ENCODE measurements at places on chromosomes 13 and 19. TPM values are rescaled to one million over a fixed set of nuclear protein-coding genes. Genes with fewer than 3 reads are reported as not detected.

JAK3 gene
- total RNA-seq: 2.3 TPM

NTF4 gene
- total RNA-seq: not detected

KATNAL1 gene
- total RNA-seq: 31.0 TPM

FEM1A gene
- total RNA-seq: 8.0 TPM

ARHGEF1 gene
- total RNA-seq: 47.4 TPM

NR1H2 gene
- 95.9 TPM for total RNA-seq

NMRK2 gene
- total RNA-seq: not detected

CATSPERD gene
- not detected for total RNA-seq

BST2 gene
- 115 TPM for total RNA-seq

DAND5 gene
- not detected for total RNA-seq

LILRA1 gene
- total RNA-seq: 1.1 TPM

LSM7 gene
- total RNA-seq: 95.7 TPM

ASF1B gene
- not detected for total RNA-seq

RXFP2 gene
- total RNA-seq: 0.33 TPM

WDR88 gene
- not detected for total RNA-seq

MEDAG gene
- 83.8 TPM for total RNA-seq

ZNF419 gene
- total RNA-seq: 9.0 TPM

RNF113B gene
- total RNA-seq: not detected

NKPD1 gene
- 0.17 TPM for total RNA-seq

ZNF443 gene
- total RNA-seq: 5.3 TPM

CCDC169 gene
- 0.22 TPM for total RNA-seq

CFD gene
- total RNA-seq: 1,847 TPM

PALM3 gene
- total RNA-seq: not detected

PRKCG gene
- total RNA-seq: not detected

TNNI3 gene
- not detected for total RNA-seq

SOHLH2 gene
- not detected for total RNA-seq

USPL1 gene
- total RNA-seq: 25.3 TPM

PRODH2 gene
- not detected for total RNA-seq

NCCRP1 gene
- not detected for total RNA-seq

RRAS gene
- total RNA-seq: 106 TPM

LHFPL6 gene
- 99.3 TPM for total RNA-seq

ZNF541 gene
- total RNA-seq: 0.44 TPM
